ENCODE measurements at places on chromosomes 1 and 21.
A peak's percentile ranks its signal among the peaks of the same experiment; 100 is the strongest.

DNA sequence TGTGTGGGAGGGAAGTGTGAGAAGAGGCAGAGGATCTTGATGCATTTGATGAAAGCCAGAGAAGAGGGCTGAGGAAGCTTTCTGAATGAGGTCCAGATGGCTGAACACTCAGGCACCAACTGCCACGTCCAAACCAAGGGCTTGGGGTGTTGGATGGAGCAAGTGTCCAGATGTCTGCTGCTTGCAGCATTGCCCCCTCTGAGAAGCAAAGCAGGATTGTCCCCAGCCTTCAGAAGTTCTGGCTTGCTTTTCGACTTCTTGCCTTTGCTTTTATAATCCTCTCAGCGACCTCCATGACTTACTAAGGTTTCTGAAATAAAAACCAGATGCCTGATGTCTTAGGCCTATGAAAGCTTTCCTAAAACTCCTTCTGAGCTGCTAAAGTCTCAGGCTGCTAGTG, 182.5 kb downstream of the HUNK start:
- no peak for DNase-seq

DNA sequence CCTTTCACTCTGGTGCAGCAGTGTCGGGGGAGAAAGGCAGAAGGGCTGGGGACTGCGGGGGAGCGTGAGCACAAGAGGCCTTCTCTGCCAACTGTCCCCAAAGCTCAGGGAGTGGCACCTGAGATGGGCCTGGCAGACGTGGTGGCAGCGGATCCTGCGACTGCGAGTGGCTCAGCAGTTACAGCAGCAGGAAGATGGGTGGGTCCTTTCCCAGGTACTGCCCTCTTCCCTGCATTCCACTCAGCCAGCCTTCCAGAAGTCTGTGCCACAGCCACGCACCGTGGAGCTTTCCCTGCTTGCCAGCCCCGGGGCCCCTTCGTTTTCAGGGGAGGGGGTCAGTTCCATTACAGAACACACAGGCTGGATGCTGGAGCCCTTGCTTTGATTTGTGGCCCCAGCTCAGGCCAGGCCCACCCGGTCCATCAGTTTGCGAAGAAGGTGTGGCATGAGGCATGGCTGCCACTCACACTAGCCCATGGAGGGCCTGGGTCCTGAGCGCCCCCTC, 17.2 kb downstream of the MTHFR start:
- no peak for DNase-seq

GRCh38 chr1:205440476-205441317, 15.1 kb downstream of the BLACAT1 start:
- peak; percentile 65 for DNase-seq

- peak; percentile 32 for DNase-seq
Observed at GRCh38 chr21:29233611-29234540, 64.8 kb upstream of the BACH1 start.

DNA sequence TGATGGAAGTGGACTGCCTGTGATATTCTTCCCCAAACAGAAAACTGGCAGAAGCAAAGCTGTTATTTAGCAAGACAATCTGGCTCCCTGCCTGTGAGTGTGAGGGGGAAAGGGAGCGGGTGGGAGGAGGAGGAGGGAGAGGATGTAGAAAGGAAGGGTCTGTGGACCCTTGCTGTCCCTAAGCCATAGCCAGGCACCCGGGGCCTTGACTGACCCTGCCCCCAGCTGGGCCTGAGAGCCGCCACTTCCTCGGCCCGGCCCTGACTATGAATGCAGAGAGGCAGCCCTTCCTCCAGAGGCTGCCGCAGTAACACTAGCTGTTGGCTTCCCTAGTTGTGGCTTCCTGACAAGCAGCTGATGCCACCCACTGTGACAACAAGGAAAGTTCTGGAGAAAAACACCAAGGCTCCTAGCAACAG, 13.9 kb downstream of the PLA2G2F start:
- DNase-seq: no peak
